ENCODE measurements at places on chromosomes 6 and 20.

DNA sequence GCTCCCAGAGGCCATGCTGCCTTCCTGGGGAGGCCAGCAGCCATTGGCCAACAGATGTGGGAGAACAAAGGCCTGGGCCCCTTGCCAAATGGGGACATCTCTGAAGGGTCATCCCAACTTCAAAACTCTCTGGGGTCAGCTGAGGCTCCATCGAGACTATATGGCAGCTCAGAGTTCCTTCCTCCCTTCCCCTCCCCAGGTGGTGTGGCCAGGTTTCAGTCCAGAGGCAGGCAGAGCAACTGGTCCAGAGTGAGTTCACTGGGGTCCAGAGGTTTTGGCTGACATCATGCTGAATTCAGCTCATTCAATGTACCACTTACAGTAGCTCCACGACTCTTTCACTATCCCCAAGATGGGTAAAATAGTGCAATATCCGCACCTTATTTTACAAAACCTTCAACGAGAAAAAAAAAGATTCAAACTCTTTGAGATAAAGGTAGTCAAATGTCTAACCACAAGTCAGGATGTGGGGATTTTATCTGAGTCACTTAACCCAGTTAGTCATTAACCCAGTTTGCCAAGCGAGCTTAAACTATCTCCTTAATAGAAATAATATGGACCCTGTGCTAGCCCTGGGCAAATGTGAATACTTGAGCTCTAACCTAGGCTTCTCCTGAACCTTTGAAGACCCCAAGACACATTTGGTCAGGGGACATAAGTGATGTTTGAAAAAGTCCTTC, 108.4 kb upstream of the PLEKHG1 start:
- DNase-seq, result no peak

- DNase-seq, result no peak
Measured at GRCh38 chr6:72216222-72217068, 330.1 kb downstream of the RIMS1 start.

DNA sequence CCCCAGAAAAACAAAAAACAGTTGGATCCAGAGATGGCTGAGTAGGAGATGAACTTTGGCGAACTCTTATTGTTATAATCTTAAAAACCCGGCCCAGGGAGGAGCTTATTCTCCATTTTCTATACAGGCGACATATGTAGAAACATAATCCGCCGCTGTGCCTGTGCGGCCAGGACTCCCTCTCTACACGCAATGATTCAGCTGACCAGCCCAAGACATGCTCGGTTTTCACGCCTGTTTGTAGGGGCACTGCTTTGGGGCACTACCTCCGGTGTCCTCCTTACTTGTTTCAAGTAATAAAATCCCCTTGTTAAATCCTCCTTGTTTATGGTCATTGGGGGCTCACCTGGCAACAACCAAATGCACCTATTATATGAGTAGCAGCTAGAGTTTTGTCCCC, 89.9 kb downstream of the SEL1L2 start:
- no peak for DNase-seq

- DNase-seq, result no peak
Measured at GRCh38 chr20:63086421-63087235, 79.9 kb upstream of the BHLHE23 start.

GRCh38 chr6:94636780-94637385, 940.5 kb upstream of the MANEA start:
- peak; percentile 3 for DNase-seq

- DNase-seq, result no peak
Measured at GRCh38 chr20:8209061-8209460, 77.0 kb downstream of the PLCB1 start.

DNA sequence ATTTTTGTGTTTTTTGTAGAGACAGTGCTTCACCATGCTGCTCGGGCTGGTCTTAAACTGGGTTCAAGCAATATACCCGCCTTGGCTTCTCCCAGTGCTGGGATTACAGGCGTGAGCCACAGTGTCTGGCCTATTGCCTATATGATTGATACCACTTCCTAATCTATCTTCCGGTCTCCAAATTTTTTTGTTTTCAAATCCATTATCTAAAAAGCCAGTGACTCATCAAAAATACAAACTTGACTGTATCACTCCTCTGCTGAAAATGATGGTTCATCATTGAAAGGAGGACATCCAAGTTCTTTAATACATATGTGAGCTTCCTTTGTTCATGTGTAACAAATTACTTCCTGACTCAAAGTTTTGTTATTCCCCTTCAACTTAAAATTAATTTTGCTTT, 35.5 kb downstream of the FAM8A1 start:
- no peak for DNase-seq

GRCh38 chr6:24408719-24409410, 6.1 kb downstream of the MRS2 start:
- DNase-seq, result no peak

DNA sequence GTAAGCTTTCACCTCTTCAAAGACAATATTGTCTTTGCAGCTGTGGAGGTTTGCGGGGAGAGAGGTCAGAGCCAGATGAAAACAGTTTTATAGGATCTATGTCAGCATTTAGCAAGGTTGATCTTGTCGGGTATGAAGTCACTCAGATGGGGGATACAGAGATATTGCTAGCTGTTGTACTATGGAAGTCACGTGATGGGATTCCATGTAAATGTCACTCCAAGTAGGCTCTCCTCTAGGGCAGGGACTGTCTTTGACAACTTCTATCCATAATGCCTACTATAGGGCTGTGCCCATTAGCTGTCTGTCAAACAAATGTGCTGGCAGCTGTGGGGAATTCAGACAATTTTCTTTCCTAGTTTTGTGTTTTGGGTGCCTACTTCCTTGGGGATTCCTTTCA, 54.8 kb downstream of the HECA start:
- DNase-seq, result no peak

- no peak for DNase-seq
Measured at GRCh38 chr6:28898710-28898965, 25.1 kb downstream of the TRIM27 start.

- peak; percentile 76 for DNase-seq
Measured at GRCh38 chr6:157607317-157608109, 215.5 kb upstream of the SNX9 start.

- peak; percentile 38 for DNase-seq
Measured at GRCh38 chr6:163170294-163170883, 244.1 kb upstream of the QKI start.

- no peak for DNase-seq
Measured at GRCh38 chr20:1862663-1863053, 32.5 kb upstream of the SIRPA start.

DNA sequence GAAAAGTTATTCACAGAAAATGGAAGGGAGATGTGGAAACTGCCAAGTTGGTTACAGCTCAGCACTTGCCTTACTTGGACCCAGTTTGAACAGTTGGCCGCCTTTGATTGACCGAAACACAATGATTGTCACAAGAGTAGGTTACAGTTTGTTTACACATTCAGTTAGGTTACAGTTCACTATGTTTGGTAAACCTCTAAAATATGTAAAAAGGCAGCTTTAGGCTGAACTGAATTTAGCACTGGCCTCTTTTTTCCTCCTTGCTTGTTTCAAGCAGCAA, 116.2 kb downstream of the OLIG3 start:
- DNase-seq, result no peak

GRCh38 chr6:63941747-63942470, 306.3 kb downstream of the PHF3 start:
- no peak for DNase-seq

- no peak for DNase-seq
Measured at GRCh38 chr6:93319304-93319703, 100.1 kb downstream of the EPHA7 start.

- DNase-seq, result peak; percentile 95
Measured at GRCh38 chr20:4112481-4113421, 97.4 kb upstream of the RNF24 start.

DNA sequence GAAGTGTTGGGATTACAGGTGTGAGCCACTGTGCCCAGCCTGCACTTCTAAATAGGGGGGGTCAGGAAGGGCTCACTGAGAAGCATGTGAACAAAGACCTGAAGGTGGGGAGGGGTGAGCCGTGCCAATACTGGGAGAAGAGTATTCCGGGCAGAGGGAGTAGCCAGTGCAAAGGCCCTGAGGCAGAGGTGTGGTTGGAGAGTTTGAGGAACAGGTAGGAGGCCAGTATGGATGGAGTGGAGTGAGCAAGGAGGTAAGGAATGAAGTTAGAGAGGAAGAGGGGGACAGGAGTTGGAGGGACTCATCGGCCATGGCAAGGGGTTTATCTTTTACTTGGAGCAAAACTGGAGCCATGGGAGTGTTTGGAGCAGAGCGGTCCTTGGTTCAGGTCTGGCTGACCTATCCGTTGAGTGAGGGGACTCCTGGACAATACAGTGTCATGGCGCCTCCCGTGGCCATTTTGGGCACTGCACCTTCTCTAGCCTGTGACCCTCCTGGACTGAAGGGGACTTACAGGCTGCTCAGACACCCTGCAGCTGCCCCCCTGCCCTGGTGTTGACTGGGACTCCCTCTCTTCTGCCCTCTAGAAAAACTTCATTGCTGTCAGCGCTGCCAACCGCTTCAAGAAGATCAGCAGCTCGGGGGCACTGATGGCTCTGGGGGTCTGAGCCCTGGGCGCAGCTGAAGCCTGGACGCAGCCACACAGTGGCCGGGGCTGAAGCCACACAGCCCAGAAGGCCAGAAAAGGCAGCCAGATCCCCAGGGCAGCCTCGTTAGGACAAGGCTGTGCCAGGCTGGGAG, 12.1 kb downstream of the FOXS1 start:
- peak; percentile 66 for DNase-seq

GRCh38 chr6:52522655-52523054, 54.2 kb downstream of the TRAM2 start:
- DNase-seq, result no peak

- no peak for DNase-seq
Measured at GRCh38 chr6:4939241-4939640, 64.6 kb downstream of the RPP40 start.

DNA sequence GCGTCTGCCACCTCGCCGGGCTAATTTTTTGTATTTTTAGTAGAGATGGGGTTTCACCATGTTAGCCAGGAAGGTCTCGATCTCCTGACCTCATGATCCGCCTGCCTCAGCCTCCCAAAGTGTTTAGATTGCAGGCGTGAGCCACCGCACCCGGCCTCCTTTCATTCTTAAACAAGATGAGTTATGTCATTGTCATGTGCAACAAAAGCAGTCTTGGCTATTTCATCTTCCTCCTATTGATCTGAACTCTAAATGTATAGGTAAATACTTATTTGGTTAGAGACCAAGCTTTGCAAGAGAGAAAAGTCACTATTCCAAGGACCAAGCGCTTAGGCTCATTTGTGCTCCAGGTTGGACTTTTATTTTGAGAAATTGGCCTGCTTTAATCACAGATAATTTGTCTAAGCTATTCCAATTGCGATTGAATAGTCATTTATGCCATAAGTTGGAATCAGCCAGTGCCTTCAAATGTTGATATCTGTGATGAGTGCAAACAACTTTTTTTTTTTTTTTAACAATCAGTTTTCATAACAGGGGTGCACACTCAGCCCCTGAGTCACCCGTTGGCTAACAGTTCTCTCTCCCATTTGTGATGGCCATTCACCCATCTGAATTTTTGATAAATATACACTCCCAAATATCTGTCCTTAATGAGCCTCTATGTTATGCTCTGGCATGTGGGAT, 167.3 kb downstream of the BCAS1 start:
- no peak for DNase-seq

DNA sequence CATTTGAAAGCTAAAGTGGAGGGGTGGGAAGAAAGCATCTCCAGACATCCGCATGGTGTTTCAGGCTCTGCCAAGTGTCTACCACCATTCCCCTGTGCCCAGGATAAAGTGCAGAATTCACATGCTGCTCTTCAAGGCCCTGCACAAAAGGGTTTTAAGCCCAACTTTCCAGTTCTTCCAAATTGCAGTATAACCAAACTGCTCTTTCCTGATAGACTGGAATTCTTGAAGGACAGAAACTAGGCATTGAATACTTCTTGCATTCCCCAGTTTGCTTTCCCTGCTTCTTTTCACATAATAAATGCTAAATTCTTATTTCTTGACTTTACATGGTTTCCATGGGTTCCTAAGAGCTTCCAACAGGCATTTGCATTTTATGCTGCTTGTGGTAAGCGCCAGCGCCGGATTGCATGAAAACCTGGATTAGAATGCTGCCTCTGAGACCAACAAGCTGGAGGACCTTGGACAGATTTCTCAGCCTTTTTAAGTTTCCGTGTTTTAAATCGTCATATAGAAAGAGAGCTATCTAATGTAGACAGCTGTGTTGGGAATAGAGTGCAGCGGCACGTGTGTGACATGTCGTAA, 7.9 kb downstream of the SOX4 start:
- DNase-seq, result no peak

DNA sequence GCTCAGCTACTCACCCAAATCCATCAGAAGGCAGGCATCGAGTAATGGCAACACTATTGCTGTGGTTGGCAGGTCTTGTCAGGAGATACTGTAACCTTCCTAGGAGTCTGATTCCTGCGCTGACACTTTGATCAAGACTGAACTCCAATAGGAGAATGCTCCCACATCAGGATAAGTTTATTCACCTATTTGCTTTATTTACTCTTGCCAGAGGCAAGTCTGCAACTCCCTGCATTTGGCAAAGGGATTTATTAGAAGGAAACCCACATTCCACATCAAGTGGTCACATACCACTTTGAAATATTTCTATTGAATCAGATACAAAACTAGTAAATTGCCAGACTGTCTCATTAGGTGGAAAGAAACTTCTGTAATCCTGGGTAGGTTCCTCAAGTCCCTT, 43.5 kb downstream of the ZFAND3 start:
- no peak for DNase-seq

- no peak for DNase-seq
Measured at GRCh38 chr20:23488996-23489395, 1.9 kb upstream of the CST8 start.

DNA sequence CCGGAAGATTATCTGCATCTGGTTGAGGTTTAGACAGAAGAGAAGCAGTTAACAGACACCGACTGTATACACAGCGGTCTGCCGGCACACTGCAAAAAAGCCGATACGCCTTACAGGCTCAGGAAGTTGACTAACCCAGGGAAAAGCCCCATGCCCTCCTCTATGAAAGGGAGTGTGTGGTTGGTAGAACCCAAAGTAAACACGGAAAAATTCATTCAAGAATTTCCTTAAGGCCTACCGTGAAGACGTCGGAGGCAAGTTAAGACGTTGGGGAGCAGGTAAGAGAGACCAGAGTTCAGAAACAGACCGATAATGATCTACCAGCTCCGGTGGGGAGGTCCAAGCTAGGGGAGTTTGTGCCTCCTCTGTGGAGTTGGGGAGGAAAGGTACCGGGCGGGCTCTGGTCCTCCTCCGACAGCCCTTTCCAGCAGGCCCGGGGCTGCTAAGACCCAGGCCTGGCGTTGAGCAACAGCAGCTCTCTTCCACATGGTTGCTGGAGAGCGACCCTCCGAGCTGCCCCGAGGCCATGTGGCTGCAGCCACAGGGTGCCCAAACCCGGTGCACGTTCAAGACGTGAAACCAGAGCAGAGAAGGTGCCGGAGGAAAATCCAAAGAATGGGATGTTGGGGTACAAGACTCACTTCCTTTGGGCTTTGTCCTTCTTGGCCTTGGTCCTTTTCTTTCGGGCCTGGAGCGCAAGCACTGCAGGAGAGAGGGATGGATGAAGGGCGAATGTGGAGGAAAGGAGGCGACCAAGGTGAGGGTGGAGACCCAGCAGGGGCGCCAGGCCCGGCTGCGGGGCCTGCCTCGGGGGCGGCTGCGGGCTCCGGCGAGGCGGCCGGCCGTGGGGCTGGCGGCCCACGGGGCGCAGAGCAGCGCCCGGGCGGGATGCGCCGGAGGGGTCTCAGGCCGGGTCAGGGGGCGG, 809 bp downstream of the SRPK1 start:
- peak; percentile 46 for DNase-seq
